ENCODE measurements at places on chromosomes 11 and 22. TPM values are rescaled to one million over a fixed set of nuclear protein-coding genes. Genes with fewer than 3 reads are reported as not detected.

DNA sequence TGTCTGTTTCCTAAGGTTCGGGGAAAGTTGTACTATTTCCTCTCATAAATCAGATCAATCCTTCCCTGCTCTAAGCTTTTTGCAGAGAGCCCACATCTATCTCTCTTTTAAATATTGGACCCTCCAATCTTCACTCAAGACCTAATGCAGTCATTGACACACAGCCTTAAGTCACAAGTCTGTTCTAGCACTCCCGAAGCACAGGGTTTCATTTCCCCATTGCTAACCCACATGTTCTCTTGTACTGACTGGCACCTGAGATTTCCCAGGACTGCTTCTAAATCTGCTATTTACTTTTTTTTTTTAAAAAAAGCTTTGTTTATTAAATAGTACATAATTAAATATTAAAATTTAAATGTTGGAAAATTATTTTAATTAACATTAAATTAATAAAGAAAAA, 674.7 kb downstream of the TBC1D22A start:
- DNase-seq = no peak

GRCh38 chr11:34161812-34162492, 56.5 kb downstream of the NAT10 start:
- DNase-seq = no peak

DNA sequence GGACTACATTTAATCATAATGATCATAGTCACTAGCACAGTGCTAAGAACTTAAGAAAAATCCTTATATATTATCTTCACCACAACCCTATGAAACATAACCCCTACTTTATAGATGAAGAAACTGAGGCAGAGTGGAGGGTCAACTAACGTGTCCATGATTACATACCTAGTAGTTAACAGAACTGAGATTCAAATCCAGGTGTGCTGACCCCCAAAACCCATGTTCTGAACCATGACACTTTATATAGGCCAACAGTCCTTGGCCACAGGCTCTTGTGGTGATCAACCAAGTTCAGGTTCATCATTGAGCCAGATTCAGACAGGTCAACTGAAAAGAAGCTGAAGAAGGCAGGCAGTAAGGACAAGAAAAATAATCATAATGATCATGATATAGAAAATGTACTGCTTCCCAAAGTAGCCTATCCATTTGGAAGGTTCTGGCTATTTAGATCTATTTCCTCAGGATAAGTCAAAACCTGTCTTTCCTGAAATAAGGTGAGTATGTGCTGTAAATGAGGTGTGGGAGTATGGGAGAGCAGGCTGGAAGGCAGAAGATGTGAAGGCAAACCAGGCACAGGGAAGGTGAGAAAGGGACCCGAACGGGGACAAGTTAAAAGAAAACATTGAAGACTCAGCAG, 39.7 kb downstream of the MAPK1 start:
- DNase-seq = no peak

- DNase-seq = no peak
Measured at GRCh38 chr22:22375576-22376351, 131.2 kb downstream of the VPREB1 start.

Gene HEPHL1
- total RNA-seq = not detected

Gene IFITM1
- 123 TPM for total RNA-seq
